GM23338 (cell line): ENCODE measurements at places on chromosomes 2 and 18. TPM values are rescaled to one million over a fixed set of nuclear protein-coding genes. Genes with fewer than 3 reads are reported as not detected.

The TMEM150A gene
- 10.1 and 16.4 TPM in 2 replicates for total RNA-seq

GRCh38 chr18:23154823-23155500 lies 19.7 kb downstream of the CABLES1 start:
- DNase-seq = no peak

GRCh38 chr18:49959176-49959575 lies 145.8 kb upstream of the ACAA2 start:
- DNase-seq = no peak

DNA sequence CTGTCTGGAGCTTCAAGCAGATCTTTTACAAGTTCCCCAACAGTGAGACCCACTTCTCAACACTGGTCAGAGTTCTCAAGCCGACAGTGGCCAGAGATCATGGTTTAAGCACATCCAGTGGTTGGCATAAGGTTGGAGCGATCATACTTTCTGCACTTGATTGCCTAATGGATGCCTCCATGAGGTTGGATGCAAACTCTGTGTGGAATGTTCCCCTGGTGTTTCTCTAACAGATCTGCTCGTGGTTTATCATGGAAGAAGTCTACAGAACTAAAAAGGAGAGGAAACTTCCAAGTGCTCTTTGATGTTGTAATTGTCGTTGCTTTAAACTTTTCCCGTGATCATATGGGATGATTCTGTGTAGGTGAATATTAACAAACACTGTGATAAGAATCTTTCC lies 60.7 kb downstream of the SH3RF3 start:
- DNase-seq = no peak

GRCh38 chr2:127721311-127721977 lies 20.1 kb downstream of the SFT2D3 start:
- DNase-seq = no peak

DNA sequence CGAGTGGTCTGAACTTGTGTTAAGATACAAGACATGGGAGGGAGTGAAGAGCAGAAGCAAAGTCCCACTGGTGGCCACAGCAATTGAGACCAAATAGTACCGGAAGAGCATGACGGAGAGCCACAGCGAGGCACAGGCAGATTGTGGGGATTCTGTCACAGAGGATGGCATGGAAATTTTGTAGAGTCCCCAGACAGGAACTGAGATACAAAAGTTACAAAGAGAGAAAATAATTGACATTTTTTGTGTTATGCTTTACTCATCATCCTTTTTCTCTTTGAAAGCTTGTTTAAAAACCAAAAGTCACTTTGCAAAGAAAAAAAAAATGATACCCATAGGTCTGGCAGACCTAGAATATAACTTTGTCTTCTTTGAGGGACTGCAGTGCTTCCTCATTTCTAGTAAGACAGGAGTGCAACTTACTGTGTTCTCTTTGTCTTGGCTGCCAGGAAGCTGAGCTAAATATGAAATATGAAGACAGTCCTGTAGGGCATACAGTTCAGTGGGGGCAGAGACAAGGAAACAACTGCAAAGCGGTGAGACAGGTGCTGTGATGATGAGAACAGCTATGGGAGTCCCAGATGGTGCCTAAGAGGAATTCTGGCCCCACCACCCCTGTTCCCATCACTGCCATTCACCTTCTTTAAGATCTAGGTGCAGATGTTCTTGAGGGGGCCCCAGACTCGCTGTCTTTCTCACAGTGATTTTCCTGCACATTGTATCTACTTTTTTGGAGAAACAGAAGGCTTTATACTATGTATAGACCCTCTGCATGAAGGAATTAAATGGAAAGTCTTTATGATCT lies 5.2 kb downstream of the ARHGAP25 start:
- DNase-seq = no peak

- no peak for DNase-seq
These were observed 266.2 kb upstream of the SLC39A10 start for GRCh38 chr2:195390686-195391321.

- peak; percentile 6 for DNase-seq
These were observed 276.3 kb upstream of the SALL3 start for GRCh38 chr18:78703291-78703690.

- DNase-seq = no peak
These were observed 28.7 kb upstream of the FRZB start for GRCh38 chr2:182895169-182895568.

GRCh38 chr2:107529146-107529545 lies 297.5 kb upstream of the RGPD4 start:
- DNase-seq = peak; percentile 20
